ENCODE measurements at places on chromosomes 5 and 9. TPM values are rescaled to one million over a fixed set of nuclear protein-coding genes. Genes with fewer than 3 reads are reported as not detected.

Gene DHX29
- 20.4 TPM for total RNA-seq

Gene CARTPT
- total RNA-seq: not detected

Gene PBX3
- total RNA-seq: 14.1 TPM

Gene SNCAIP
- 6.8 TPM for total RNA-seq

Gene PCDHA12
- total RNA-seq: not detected

Gene SNCB
- not detected for total RNA-seq

All from skeletal muscle tissue (tissue), 5 donors.